ENCODE measurements at places on chromosomes 7 and 10. TPM values are rescaled to one million over a fixed set of nuclear protein-coding genes. Genes with fewer than 3 reads are reported as not detected.
A peak's percentile ranks its signal among the peaks of the same experiment; 100 is the strongest.

- H3K4me1 ChIP-seq: peaks cover 2% of the 10 kb centered on the region
- no peaks in the 10 kb centered on the region for H3K27me3 ChIP-seq
- H3K27ac ChIP-seq: no peak overlapping the region
These were observed 162.1 kb downstream of the CHCHD3 start for GRCh38 chr7:132919771-132920170.

DNA sequence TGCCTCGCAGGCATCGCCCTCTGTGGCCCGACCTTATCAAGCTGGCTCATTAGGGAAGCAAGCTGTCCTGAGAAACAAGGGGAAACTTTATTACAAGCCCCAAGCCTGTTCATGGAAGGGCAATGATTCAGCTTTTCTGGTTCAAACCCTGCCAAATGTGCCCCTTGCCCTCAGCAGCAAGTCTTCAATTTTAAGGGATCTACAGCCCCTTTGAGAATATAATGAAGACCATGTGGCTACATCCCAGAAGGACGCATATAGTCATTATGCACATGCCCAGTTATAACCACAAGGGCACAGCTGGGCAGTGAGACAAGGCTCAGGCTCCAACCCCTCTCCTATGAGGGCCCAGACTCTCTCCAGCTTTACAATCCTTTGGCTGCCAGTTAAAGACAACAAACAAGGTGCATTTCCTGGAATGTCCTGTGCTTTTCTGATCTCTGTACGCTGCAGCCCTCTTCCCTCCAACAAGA is 56.7 kb downstream of the DDC start:
- no peak overlapping the region for H3K4me3 ChIP-seq
- H3K36me3 ChIP-seq: peaks cover 2% of the 10 kb centered on the region
- H3K27me3 ChIP-seq: peaks cover 49% of the 10 kb centered on the region
- peaks cover 4% of the 10 kb centered on the region for H3K4me1 ChIP-seq
- no peak for DNase-seq
- H3K27ac ChIP-seq: no peak overlapping the region

GRCh38 chr10:113126229-113127201 is 176.5 kb downstream of the TCF7L2 start:
- H3K4me3 ChIP-seq: peak overlapping the region; percentile 47
- H3K27ac ChIP-seq: no peak overlapping the region
- H3K27me3 ChIP-seq: peaks cover 80% of the 10 kb centered on the region
- peaks cover 8% of the 10 kb centered on the region for H3K36me3 ChIP-seq
- peak; percentile 13 for DNase-seq
- peaks cover 5% of the 10 kb centered on the region for H3K4me1 ChIP-seq

GRCh38 chr10:33122014-33122809 is 164.2 kb upstream of the ITGB1 start:
- no peak for DNase-seq
- peak overlapping the region; percentile 28 for H3K4me3 ChIP-seq
- H3K4me1 ChIP-seq: peaks cover 72% of the 10 kb centered on the region

Gene SPDYE1
- not detected for total RNA-seq

Gene TMEM196
- total RNA-seq: not detected

GRCh38 chr7:98168181-98168903 is 42.9 kb upstream of the BHLHA15 start:
- peak overlapping the region; percentile 39 for H3K27ac ChIP-seq
- DNase-seq: no peak
- no peaks in the 10 kb centered on the region for H3K36me3 ChIP-seq
- no peaks in the 10 kb centered on the region for H3K27me3 ChIP-seq

- H3K4me3 ChIP-seq: no peak overlapping the region
- DNase-seq: no peak
- H3K27me3 ChIP-seq: peaks cover 17% of the 10 kb centered on the region
- no peak overlapping the region for H3K27ac ChIP-seq
- peaks cover 7% of the 10 kb centered on the region for H3K4me1 ChIP-seq
- H3K36me3 ChIP-seq: peaks cover 4% of the 10 kb centered on the region
These were observed 40.6 kb downstream of the SH3PXD2A start for GRCh38 chr10:103814626-103815370.

DNA sequence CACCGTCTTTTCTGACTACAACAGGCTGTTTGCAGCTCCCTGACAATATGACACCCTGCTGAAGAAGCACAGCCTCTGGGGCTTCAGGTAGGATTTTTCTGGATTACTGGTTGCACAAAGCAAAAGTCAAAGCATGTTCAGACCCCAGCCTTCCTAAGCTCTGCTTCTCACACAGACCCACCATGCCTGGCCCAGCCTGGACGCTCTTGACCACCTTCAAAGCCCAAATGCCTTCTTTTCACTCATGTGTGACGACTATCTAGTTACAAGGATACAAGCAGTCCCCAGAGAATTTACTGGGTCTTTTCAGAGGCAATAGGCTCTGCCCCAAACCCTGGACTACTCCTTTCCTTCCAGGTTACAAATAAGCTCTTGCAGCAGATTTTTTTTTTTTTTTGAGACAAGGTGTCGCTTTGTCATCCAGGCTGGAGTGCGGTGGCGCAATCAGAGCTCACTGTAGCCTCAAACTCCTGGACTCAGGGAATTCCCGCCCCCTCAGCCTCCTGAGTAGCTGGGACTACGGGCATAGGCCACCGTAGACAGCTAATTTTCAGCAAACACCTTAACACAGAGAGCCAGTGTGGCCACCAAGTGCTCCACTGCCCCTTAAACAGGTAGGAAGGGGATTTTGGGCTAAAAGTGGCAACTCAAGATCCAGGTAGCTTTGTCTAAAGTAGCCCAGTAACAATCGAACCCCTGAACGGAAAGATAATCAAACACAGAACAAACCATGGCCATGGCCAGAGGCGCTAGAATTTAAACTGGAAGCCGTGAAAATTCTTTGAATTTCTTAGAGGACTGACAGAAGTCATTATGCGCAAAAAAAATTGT is 16.2 kb downstream of the SVIL start:
- H3K27ac ChIP-seq: peak overlapping the region; percentile 39
- H3K36me3 ChIP-seq: no peaks in the 10 kb centered on the region
- H3K27me3 ChIP-seq: no peaks in the 10 kb centered on the region
- peaks cover 17% of the 10 kb centered on the region for H3K4me1 ChIP-seq
- H3K4me3 ChIP-seq: no peak overlapping the region

DNA sequence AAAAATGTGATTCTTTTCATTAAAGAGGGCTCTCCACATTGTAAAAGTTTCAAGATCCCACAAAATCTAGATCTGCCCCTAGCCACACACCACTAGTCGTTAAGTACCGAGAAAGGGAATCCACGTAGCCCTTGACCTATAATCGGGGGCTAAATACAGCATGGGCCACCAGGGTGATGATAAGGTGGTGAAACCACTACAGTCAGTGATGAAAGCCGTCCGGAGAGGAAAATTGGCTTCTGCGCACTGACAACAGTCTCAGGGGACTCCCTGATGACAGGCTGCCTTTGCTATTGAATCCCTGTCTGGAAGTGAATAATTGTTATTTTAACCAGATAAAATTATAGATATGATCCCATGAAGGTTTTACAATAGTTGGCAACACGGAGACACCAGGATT is 4.6 kb downstream of the TECTB start:
- no peaks in the 10 kb centered on the region for H3K4me1 ChIP-seq
- no peak overlapping the region for H3K27ac ChIP-seq
- no peak for DNase-seq
- H3K4me3 ChIP-seq: no peak overlapping the region
- H3K36me3 ChIP-seq: no peaks in the 10 kb centered on the region
- H3K27me3 ChIP-seq: peaks cover 45% of the 10 kb centered on the region

GRCh38 chr10:59876695-59877094 is 29.7 kb downstream of the CCDC6 start:
- H3K36me3 ChIP-seq: peaks cover 4% of the 10 kb centered on the region
- H3K27me3 ChIP-seq: no peaks in the 10 kb centered on the region
- H3K4me1 ChIP-seq: peaks cover 60% of the 10 kb centered on the region
- H3K27ac ChIP-seq: no peak overlapping the region
- DNase-seq: no peak
- no peak overlapping the region for H3K4me3 ChIP-seq

Gene ASL
- total RNA-seq: 16.5 TPM

Gene ZNF736
- 28.3 TPM for total RNA-seq

Gene GAD2
- total RNA-seq: not detected

Gene STOX1
- 0.12 TPM for total RNA-seq

DNA sequence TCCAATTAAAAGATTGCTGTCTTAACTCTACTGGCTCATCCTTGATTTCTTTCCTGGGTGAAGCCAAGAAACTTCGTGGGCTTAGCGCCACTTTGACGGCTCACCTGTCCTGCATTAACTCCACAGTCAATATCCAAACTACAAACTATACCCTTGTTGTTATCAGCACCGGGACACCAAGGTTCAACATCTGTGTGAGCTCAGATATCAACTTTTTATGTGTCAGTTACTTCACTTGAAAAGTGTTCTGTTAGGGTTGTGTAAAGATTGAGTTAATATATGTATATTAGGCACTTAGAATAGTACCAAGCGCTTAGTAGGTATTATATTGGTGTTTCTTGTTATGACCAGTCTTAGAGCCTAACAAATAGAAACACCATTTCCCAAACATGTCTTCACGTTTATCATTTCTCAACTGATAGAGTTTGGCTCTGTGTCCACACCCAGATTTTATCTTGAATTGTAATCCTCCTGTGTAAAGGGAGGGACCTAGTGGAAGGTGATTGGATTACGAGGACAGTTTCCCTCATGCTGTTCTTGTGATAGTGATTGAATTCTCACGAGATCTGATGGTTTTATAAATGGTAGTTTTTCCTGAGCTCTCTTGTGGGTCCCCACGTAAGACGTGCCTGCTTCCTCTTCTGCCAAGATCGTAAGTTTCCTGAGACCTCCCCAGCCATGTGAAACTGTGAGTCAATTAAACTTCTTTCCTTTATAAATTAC is 19.0 kb upstream of the ST8SIA6 start:
- peaks cover 7% of the 10 kb centered on the region for H3K4me1 ChIP-seq
- H3K4me3 ChIP-seq: no peak overlapping the region
- DNase-seq: no peak
- no peak overlapping the region for H3K27ac ChIP-seq
- peaks cover 39% of the 10 kb centered on the region for H3K27me3 ChIP-seq

Gene UPK3B
- total RNA-seq: 1.8 TPM

GRCh38 chr7:31457551-31457950 is 56.3 kb upstream of the ITPRID1 start:
- H3K4me1 ChIP-seq: no peaks in the 10 kb centered on the region
- H3K27me3 ChIP-seq: no peaks in the 10 kb centered on the region
- H3K4me3 ChIP-seq: no peak overlapping the region
- H3K27ac ChIP-seq: no peak overlapping the region

DNA sequence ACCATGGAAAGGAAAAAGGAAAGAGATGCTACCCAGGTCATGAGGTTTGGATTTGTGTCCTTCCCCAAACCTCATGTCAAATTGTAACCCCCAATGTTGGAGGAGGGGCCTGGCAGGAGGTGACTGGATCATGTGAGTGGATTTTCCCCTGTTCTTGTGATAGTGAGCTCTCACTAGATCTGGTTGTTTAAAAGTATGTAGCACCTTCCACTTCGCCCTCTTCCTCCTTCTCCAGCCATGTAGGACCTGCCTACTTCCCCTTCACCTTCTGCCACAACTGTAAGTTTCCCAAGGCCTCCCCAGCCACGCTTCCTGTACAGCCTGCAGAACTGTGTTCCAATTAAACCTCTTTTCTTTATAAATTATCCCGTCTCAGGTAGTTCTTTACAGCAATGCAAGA is 113.9 kb downstream of the FAM107B start:
- no peak for DNase-seq
- H3K4me1 ChIP-seq: peaks cover 38% of the 10 kb centered on the region
- no peaks in the 10 kb centered on the region for H3K36me3 ChIP-seq
- no peak overlapping the region for H3K4me3 ChIP-seq
- no peaks in the 10 kb centered on the region for H3K27me3 ChIP-seq

GRCh38 chr7:7739204-7740036 is 21.0 kb upstream of the RPA3 start:
- no peak overlapping the region for H3K4me3 ChIP-seq
- no peaks in the 10 kb centered on the region for H3K36me3 ChIP-seq
- H3K27me3 ChIP-seq: no peaks in the 10 kb centered on the region
- no peak for DNase-seq
- peaks cover 3% of the 10 kb centered on the region for H3K4me1 ChIP-seq

- H3K27me3 ChIP-seq: no peaks in the 10 kb centered on the region
- no peak overlapping the region for H3K27ac ChIP-seq
- peaks cover 17% of the 10 kb centered on the region for H3K36me3 ChIP-seq
- H3K4me1 ChIP-seq: peaks cover 69% of the 10 kb centered on the region
- DNase-seq: no peak
- H3K4me3 ChIP-seq: peak overlapping the region; percentile 81
These were observed 196.7 kb upstream of the KLF14 start for GRCh38 chr7:130930681-130931080.

DNA sequence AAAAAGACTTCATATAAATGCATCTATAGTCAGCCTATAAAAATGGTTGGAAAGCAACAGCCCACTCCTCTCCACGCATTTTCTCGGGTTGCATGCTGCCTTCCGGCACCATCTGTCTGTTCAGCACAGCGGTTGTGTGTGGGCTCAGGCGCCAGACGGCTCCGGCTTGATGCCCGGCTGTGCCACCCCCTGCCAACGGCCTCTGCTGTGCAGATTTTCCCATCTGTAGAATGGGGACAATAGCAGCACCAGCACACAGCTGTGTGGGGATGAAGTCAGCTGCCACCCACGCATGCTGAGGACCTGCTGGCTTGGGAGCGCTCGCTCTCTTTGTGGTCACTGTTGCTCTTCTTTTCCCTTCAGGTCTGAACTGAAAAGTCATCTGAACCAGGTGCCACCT is 19.5 kb downstream of the PRKAG2 start:
- no peak overlapping the region for H3K27ac ChIP-seq
- H3K4me1 ChIP-seq: peaks cover 28% of the 10 kb centered on the region
- no peak for DNase-seq

Gene PLXNA4
- 11.7 TPM for total RNA-seq
